ENCODE measurements at places on chromosomes 4 and X. TPM values are rescaled to one million over a fixed set of nuclear protein-coding genes. Genes with fewer than 3 reads are reported as not detected.

GRCh38 chrX:101208152-101208905 is 11.3 kb upstream of the DRP2 start:
- DNase-seq = no peak

GRCh38 chr4:115575851-115576250 is 462.4 kb upstream of the NDST4 start:
- no peak for DNase-seq

DNA sequence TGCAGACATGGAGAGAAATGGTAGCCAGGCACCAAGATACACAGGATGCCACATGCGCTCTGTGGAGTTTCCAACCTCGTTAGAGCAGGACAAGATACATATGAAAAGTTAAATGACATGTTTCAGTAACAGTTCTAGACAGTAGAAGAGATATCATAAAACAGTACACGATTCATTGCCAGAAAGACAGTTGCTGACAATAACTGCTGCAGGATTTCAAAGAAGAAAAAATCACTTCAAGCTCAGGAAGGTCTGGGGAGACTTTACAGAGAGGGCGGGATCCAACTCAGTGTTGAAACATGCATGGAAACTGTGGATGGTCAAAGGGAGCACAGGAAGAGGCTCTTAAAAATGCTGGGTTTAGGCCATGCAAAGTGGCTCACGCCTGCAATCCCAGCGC is 31.0 kb downstream of the DCTD start:
- DNase-seq = no peak

DNA sequence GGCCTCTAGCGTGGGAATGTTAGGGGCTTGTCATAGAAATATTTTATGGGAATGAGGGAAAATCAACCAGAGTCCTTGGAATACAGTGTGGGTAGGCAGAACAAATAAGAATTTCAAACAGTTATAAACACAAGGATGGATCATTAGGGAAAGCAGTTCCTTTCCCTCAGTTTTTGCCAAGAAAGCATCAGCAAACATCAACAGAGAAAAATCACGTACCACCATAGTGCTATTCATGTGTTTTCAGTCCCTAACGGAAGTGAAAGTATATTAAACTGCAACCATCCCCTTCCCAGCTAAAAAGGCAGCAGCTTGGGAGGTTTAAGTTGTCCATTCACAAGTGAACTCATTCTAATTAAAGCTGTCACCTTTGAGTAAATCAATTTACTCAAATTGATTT is 334.4 kb upstream of the PCDH18 start:
- DNase-seq = no peak

DNA sequence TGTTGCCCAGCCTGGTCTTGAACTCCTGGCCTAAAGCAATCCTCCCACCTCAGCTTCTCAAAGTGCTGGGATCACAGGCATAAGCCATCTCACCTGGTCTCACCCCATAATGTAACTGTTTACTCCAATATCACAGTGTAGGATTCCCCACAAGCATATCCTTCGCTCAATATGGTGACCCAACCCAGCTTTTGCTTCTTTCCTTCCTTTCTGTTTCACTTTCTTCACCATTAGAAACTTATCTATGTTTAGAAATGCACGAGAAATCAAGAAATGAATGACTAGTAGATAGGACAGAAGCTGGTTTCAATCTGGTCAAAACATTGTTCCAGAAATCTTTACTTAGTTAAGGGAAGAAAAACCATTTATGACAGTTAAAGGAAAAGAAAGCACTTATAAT is 18.9 kb downstream of the TSPAN5 start:
- DNase-seq = no peak

DNA sequence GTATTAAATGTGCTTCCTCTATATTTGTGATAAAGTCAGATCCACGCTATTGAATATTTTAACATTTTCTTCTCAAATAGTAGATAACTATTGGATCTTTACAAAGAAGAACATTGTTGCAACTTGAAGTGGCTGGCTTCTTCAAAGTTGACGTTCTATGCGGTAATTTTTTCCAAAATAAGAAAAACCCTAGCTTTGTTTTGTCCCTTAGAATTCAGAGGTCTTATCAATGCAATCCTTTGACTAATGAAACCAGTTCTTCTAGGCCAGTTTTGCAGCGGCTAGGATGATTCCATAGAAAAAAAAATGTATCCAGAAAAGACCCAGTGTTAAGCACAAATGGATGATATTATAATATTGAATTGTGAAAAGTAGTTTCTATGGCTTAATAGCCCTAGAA is 89.6 kb downstream of the ANTXR2 start:
- DNase-seq = no peak

DNA sequence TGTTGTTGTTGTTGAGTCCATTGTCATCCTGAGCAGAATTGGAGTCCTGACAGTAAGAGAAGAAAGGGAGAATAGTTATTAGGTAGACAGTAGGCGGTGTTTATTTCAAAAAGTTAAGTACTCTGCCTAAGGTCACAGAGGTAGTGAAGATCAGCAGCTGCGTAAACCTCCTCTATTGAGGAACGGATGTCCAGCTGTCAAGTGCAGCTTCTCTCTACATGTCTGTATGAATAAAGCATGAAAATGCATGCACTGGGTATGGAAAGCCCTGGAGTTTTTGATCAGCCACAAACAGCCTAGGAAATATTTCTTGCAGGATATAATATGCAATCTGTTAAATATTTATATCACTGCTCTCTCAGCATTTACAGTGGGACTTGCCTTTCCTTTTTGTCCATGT is 109.4 kb upstream of the CBLL2 start:
- DNase-seq = no peak

MAPK10 gene
- 20.3 TPM for total RNA-seq

MAGEC1 gene
- not detected for total RNA-seq

XG gene
- total RNA-seq = 0.38 TPM

PPP1R2C gene
- not detected for total RNA-seq

DDX3X gene
- total RNA-seq = 137 TPM

DMD gene
- 134 TPM for total RNA-seq

TCEAL9 gene
- total RNA-seq = 28.6 TPM

Data from left cardiac atrium (tissue), 4 donors.